ENCODE measurements at places on chromosomes 4 and X.

DNA sequence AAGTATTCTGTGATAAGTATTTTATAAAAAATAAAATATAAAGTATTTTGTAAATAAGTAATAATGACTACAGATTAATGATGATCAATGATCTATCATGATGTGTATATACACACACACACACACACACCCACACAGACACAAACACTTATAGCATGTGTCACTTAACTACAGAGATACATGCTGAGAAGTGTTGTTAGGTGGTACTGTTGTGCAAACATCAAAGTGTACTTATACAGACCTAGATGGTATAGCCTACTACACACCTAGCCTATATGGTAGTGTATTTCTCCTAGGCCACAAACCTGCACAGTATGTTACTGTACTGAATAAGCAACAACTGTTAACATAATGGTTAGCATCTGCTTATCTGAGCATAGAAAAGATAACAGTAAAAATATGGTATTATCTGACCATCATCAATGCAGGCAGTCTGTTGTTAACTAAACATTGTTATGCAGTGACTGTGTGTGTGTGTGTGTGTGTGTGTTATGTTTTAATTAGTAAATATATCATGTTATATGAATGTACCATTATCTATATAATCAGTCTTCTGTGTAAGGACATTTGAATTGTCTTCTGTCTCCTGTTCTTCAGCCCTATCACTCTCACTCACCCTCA is 138.2 kb downstream of the CAMK2D start:
- DNase-seq = no peak

GRCh38 chrX:40224658-40225057 is 126.9 kb upstream of the BCOR start:
- DNase-seq = no peak

DNA sequence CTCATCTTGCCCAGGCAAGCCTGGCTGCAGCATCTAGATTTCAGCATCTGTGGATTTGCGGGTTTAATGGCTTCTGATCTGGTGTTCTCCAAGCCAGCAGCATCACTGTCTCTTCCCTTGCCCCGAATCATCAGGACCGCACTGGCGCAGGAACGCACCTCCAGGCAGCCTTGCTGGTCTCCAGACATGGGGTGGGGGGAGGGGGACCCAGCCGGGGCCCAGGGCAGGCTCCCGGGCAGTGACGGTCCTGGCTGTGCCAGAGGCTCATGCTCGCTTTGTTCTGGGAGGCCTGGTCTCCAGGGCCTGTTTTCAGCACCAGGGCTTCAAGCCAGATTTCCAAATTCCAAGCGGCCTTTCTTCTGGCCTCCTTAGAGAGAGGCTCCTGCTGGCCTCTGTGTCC is 4.9 kb downstream of the CFAP99 start:
- no peak for DNase-seq

DNA sequence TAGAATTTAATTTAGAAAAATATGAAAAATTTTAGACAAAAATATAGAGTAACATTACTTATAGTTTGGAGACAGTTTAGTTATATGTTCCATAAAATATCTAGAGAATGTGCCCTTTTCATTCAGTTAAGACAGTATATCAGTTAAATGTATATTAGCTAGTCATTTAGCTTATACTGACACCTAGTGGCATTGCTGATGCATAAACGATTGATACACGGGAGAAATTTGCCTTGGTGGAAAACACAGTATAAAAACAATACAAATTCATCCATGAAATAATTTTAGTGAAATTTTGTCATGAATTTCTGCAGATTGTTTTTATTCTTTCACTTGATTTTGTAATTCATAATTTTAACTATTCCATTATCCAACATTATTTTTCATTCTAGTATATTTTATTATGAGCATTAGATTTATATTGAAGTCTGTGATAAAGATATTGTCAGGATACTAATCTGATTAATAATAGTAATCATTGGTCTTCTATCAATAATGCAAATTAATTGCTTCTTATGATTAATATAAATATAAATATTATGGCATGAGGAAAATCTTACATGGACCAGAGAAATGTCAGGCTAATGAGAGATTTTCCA is 219.0 kb downstream of the TLL1 start:
- peak; percentile 47 for DNase-seq

Measured in fibroblast of skin of scalp (primary cell).